ENCODE measurements at places on chromosomes 1 and 21.

DNA sequence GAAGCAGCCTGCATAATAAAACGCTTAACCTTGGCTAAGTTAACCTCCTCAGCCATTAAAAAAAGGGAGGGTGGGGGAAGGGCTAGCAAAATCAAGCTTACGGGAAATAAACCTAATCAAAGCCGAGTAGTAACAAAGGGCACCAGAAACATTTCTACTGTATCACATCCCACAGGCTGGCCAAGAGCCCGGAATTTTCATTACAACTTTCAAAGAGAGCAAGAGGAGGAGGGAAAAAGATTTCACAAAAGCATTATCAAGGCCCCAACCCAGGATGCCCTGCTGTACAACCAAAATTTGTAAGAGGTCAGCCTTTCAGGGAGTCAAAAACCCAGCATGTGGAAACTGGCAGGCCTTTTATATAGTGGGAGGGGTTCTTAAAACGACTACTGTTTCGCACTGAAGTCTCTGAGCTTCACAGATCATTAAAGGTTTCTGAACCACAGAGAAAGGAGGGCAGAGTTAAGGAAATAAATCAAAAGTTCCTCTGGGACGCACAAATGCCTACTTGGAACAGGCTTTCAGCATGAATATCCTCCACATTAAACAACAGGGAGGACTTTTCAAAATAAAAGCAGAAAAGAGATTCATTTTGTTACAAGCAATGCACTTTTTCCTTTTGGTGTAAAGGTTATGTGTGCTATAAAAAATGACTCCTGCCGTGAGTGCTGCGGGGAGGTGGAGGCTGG is 90.4 kb downstream of the SLC45A1 start:
- DNase-seq, result no peak

DNA sequence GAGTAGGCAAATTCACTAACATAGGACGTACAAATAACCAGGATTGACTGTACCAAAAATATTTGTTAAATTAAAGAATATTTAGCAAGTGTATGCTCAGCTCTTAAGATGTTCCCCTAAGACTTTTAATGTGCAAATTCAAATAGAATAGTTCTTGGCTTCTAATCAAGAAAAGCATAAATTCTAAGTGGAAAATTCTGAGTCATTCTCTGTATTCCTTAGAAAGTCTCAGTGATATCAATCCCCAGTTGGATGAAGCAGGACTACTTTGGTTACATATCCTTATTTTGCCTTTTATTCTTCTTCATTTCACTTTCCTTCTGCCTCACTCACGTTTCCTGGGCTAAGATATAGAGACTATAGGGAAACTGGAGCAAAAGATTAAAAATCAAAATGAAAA is 130.2 kb downstream of the IFI44 start:
- no peak for DNase-seq

GRCh38 chr21:34908419-34909055 is 140.6 kb downstream of the RUNX1 start:
- DNase-seq, result peak; percentile 98

DNA sequence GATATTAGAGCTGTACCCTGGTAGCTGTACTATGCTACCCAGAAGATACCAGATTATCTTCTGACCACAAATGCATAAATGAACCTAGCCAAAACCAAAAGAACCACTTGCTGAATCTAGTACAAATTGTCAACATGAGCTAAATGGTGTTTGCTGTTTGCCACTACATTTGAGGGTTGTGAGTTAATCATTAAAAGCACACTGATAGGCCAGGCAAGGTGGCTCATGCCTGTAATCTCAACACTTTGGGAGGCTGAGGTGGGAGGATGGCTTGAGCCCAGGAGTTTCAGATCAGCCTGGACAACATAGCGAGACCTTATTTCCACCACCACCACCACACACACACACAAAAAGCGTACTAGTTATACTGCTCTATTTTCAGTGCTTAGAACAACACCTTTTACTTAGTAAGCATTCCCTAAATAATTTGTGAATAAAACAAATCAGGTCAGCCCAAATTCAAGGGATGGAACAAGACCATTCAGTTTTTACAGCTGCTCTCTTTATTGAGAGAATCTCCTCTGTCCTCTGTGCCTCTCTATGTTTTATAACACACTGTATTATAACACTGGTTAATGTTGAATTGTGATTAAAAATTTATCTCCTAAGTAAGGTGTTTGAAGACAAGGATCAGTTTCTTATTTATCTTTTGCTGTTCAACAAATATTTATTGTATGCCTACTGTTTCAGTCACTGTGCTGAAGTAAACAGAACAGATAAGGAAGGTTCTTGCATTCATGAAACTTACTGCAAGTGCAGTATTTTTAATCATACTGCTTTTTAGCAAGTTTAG is 44.0 kb downstream of the MAGI3 start:
- no peak for DNase-seq

GRCh38 chr1:25568834-25569596 is 25.6 kb downstream of the LDLRAP1 start:
- no peak for DNase-seq

- DNase-seq, result no peak
Observed at GRCh38 chr1:218034468-218034867, 250.6 kb upstream of the RRP15 start.

DNA sequence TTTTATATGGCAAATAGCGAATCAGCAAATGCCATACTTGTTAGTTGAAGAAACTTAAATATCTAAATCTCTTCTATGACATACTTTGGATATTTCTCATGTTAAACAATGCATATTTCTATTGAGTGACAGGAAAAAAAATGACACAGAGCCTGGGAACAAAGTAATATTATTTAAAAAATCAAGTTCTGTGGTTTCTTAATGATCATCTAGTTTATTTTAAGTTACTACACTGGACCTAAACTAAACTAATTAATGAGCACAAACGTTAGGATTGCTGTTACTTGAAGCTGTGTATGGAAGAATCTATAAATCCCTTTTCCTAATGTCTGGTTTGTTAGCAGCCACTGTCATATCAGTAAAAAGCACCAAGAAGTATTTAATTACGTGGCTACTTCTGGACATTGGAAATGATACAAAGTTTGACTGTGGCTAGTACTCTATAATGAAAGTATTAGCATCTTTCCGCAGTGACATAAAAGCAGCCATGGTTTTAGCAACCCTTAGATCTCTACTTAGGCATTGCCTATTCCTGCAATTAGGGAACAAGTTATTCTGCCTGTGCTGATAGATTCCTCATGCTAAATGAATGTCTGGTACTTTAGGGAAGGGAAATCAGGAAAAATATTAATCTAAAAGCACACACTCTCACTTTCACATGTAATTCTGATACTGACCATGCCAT is 981.7 kb upstream of the B3GALT2 start:
- no peak for DNase-seq
